Right forelimb (tissue), 1 donor: ENCODE measurements at places on chromosomes 6 and 20.
A peak's percentile ranks its signal among the peaks of the same experiment; 100 is the strongest.

- DNase-seq, result no peak
These were observed 24.1 kb upstream of the TRIM27 start for GRCh38 chr6:28947831-28948270.

- no peak for DNase-seq
These were observed 13.8 kb upstream of the RBM38 start for GRCh38 chr20:57377350-57377749.

DNA sequence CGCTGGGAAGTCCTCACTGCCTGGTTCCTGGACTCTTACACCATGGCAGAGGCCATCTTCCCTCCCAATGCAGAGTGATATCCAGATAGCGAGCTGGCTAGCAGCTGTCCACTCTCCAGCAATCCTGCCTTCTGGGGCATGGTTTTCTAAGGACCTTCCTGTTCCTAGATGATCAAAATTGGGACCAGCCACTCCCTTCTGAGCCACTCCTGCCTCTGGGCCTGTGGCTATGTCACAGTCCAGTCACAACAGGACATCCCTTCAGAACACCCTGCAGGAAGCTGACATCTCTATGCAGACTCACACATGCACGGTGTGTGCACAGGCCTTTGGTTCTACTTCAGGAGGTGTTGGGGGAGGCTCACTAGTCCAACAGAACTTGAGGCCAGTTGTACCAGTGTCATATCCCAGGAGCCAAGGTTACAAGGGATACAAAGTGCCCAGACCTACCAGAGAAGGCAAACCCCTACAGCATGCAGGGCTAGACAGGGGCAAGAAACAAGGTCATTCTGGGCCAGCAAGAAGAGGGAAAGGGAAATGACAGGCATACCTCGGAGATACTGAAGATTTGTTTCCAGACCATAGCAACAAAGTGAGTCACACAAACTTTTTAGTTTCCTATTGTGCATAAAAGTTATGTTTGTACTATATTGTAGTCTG is 2.7 kb upstream of the MCCD1 start:
- no peak for DNase-seq

DNA sequence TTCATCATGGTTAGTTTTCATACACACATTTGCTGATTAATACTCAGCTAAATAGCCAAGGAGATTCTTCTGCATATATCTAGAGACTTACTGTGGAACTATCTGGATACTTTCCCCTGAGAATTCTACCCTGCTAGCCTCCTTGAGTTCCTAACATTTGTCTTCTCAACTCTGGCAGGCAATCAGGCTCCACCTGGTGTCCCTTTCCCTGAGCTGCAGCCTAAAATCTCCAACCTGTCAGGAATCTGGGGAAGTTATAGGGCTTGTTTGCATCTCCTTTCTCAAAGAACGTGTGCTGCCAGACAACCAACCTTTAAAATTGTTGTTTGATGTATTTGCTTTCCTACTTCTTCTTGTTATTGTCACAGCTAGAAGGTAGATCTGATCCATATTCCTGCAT is 73.4 kb downstream of the FUT9 start:
- DNase-seq, result no peak

GRCh38 chr6:30169658-30170614 is 6.6 kb downstream of the TRIM15 start:
- no peak for DNase-seq

GRCh38 chr20:63736893-63737694 is 630 bp downstream of the LIME1 start:
- no peak for DNase-seq

DNA sequence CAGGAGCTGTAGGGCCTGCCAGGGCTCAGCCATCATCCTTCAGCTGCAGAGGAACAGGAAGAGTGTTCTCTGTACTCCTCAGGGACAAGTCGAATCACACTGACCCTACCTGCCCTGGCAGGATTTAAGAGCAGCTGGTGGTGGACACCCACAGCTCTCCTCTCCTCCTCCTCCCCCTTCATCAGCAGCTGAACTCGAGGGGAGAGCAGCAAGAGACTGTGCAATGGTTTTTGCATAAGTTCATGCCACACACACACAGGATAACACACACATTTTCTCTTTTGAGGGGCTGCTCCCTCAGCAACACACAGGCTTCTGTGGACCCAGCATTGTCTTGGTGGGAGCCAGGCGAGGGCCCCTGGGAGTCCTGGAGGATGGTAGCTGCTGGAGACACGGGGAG is at the start of gene CST11:
TSS of gene CST11 (minus strand) at position 101 of the 400 bp plus-strand sequence. CDS start at position 36, 65 bp downstream.
- no peak for DNase-seq

GRCh38 chr6:21103626-21104224 is 489.8 kb upstream of the SOX4 start:
- no peak for DNase-seq

- DNase-seq, result no peak
These were observed 239.6 kb downstream of the LRFN2 start for GRCh38 chr6:40347571-40348011.

GRCh38 chr6:77620278-77620882 is 32.5 kb upstream of the MEI4 start:
- DNase-seq, result no peak

DNA sequence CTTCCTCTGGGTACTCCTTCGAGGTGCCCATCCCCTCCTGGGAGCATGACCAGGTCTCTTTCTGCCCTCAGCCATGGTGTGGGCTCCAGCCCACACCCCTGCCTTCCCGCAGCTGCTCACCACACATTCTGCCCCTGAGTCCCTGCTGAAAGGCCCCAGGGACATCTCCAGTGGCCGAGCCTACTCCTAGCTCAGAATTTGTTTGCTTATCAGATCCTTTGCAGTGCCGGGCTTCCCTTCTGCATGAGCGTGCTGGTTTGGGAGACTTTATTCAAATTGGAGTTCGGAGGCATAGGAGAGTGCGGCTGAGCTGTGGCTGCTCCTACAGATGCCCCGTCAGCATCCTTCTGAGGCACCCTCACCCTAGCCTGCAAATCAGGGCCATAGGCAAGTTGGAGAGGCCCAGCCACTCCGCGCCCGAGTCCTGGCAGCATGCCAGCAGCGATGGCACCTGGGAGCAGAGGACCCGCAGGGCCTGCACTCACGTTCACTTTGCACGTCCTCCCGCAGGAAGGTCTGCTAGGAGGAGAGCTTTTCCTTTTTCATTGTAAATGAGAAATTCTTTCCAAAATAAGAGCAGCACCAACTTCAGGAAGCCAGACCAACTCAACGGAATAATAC is 327.3 kb downstream of the QKI start:
- no peak for DNase-seq

- peak; percentile 38 for DNase-seq
These were observed 2.8 kb downstream of the EBF4 start for GRCh38 chr20:2695206-2695983.

- DNase-seq, result no peak
These were observed 21.6 kb upstream of the FOXP4 start for GRCh38 chr6:41524634-41525011.

- DNase-seq, result no peak
These were observed 37.1 kb downstream of the HLA-F start for GRCh38 chr6:29760328-29760727.

GRCh38 chr6:150751296-150751695 is 114.2 kb upstream of the MTHFD1L start:
- DNase-seq, result no peak

DNA sequence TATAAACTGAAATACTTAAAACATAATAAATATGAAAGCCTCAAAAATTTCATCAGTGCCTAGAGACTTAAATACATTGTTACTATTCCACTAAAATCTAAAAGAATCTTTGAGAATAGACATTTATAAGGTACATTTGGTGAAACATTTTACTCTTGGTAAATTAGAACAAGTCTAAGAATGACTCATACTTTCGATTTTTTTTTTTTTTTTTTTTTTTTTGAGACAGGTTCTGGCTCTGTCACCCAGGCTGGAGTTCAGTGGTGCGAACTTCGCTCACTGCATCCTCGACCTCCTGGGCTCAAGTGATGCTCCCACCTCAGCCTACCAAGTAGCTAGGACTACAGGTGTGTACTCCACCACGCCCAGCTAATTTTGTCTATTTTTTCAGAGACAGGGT is 6.4 kb downstream of the FUCA2 start:
- no peak for DNase-seq

DNA sequence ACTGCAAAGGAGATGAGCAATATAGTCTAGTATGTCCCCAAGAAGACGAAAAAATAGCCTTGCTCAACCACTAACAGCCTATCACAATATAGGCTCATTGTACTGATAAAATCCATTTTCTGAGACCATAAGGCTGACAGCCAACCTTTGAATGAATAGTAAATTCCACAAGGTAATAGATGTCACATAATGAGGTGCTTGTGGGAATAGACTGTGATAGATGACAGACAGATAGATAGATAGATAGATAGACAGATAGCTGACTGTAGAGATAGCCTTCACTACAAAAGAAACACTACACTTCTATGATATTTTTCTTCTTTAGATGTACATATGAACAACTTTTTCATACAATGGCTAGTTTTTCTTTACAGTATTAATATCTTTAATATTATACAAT is 760.3 kb upstream of the NRSN1 start:
- no peak for DNase-seq

DNA sequence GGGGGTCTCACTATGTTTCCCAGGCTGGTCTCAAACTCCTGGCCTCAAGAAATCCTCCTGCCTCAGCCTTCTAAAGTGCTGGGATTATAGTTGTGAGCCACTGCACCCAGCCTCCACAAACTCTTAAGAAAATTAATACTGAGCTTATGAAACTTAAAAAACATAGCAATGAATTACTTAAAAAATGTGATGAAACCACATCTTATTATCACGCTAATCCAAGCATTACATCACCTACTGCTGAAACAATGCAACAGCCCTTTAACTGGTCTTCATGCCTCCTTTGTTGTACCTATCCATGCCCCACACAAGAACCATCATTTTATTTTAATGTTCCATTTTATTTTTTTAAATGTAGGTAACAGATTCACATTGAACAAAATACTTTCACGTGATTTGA is 24.9 kb downstream of the SESN1 start:
- no peak for DNase-seq

- peak; percentile 71 for DNase-seq
These were observed at the start of gene SCUBE3 for GRCh38 chr6:35213824-35214756. SCUBE3 (plus strand) TSS chr6:35213956; CDS start chr6:35214419, 463 bp downstream.

DNA sequence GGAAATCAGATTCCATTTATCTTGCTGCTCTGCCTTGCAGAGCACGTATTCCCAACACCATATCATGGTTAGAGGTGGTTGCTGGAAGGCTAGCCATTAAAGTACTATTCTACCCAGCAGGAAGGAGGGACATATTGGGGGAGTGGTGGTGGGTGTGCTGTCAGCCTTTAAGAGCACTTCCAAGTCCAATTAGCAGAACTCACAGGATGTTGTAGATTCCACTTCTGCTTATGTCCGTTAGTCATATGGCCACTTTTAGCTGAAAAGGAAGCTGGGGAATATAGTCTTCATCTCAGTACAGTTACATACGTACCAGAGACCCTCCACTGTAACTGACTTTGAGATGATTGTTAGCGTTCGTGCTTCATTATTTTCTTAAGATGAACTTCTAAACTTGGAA is 94.4 kb downstream of the SAMD3 start:
- no peak for DNase-seq

GRCh38 chr6:108837236-108837971 is 10.8 kb upstream of the ARMC2 start:
- no peak for DNase-seq

GRCh38 chr6:74253261-74253660 is 557.3 kb downstream of the CD109 start:
- no peak for DNase-seq

- DNase-seq, result no peak
These were observed 136.8 kb upstream of the RNF24 start for GRCh38 chr20:4151991-4152695.

- DNase-seq, result no peak
These were observed 139.8 kb downstream of the BACH2 start for GRCh38 chr6:90156861-90157260.

- peak; percentile 88 for DNase-seq
These were observed at the start of gene PDE10A for GRCh38 chr6:165662749-165663376. PDE10A (minus strand) TSS chr6:165663241; CDS start chr6:165662811, 430 bp downstream.

DNA sequence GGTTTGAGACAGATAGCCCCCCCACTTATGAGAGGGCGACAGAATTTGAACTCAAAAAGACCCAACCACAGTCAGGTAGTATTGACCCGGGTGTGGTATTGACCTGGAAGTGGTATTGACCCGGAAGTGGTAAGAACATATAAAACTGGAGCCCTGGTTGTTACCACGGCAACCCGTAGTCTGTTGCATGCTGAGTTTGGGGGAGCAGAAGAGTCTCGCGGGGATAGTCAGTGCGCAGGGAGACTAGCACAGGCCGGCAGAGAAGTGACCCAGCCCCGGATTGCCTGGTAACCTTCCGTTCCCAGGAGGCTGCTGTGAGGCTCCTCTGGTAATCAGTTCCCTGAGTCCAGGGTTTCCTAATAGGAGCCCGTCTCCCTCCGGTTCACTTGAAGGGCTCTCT is 96.2 kb downstream of the SNX5 start:
- no peak for DNase-seq

DNA sequence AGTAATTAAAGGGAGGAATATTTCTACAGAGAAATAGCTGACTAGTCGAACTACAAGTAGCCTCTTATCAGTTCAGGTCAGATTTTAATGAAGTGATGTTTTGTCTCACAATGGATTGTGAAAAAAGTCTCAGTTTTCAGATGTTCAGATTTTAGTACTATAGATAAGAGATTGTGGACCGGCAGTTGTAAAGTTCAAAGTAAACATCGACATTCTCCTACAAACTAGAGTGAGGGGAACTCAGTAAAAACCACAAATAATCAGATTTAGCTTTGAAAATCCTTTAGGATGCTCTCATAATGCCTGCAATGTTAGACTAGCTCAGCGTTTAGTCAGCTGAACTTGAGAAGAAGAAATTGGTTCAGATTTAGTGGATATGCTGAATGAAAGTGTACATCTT is 39.9 kb downstream of the RCAN2 start:
- DNase-seq, result no peak

DNA sequence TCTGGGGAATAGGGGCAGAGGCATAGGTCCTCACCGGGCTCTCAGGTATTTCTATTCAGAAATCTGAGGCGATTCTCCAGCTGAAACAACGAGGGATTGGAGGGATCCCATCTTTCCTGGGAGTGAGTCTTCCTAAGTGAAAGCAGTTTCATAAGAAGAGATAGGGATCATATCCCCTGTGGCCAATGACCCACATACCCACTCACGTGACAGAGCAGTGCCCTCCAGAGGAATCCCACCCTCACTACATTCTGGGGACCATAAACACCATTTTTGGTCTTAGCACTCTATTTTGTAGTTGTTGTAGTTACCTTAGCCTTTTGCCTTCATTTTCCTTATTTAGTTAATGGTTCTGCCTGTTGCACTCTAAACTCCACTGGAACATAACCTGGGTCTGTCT is 121.1 kb downstream of the GPR63 start:
- DNase-seq, result no peak
